ENCODE measurements at places on chromosomes 2 and 18.

- DNase-seq: no peak
Measured at GRCh38 chr2:85455552-85456090, 37.1 kb downstream of the SH2D6 start.

DNA sequence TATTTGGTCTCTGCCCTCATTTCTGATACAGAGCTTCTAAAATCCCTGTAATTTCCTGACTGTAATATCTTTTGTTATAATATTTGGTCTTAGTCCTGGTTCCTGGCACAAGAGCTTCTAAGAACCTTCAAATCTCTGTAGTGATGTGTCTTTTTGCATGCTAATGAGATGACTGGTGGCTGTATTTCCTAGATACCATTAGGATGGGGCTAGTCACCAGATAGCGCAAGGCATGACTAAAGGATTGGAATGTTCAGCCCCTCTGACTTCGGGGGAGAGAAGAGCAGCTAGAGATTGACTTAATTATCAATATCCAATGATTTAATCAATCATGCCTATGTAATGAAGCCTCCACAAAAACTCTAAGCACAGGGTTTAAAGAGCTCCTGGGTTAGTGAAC, 620.8 kb upstream of the ACVR2A start:
- no peak for DNase-seq

- DNase-seq: no peak
Measured at GRCh38 chr2:184413671-184414229, 184.6 kb upstream of the ZNF804A start.

GRCh38 chr2:66362701-66363100, 72.2 kb upstream of the MEIS1 start:
- no peak for DNase-seq

- DNase-seq: no peak
Measured at GRCh38 chr2:24885221-24886125, 34.6 kb downstream of the ADCY3 start.
